ENCODE measurements at places on chromosomes 2 and 18. TPM values are rescaled to one million over a fixed set of nuclear protein-coding genes. Genes with fewer than 3 reads are reported as not detected.

Gene POTEJ
- not detected for total RNA-seq

Gene MFSD2B
- total RNA-seq, result not detected

Gene UGT1A10
- total RNA-seq, result not detected

Gene CYB5A
- total RNA-seq, result 120 TPM

Gene CDH19
- not detected for total RNA-seq

Gene MYL12A
- 830 TPM for total RNA-seq

Gene EGR4
- not detected for total RNA-seq

Gene RNF125
- total RNA-seq, result not detected

Gene RIT2
- total RNA-seq, result not detected

Gene DAPL1
- total RNA-seq, result not detected

Gene ZC3H8
- 6.8 TPM for total RNA-seq

Gene CNTNAP5
- not detected for total RNA-seq

Gene UBE2F
- total RNA-seq, result 65.9 TPM

Gene SLC38A11
- total RNA-seq, result 0.23 TPM

Gene CCDC195
- not detected for total RNA-seq

Gene RUFY4
- total RNA-seq, result not detected

Gene DOK6
- 10.4 TPM for total RNA-seq

Gene ANO7
- total RNA-seq, result 0.69 TPM

Gene INPP5D
- total RNA-seq, result 2.4 TPM

Gene NEB
- 1.2 TPM for total RNA-seq

Gene CD8B2
- not detected for total RNA-seq

Gene PSD4
- total RNA-seq, result 1.2 TPM

Gene MC2R
- total RNA-seq, result not detected

Gene PAX3
- total RNA-seq, result not detected

Gene ADCYAP1
- total RNA-seq, result not detected

Gene GREB1L
- 0.30 TPM for total RNA-seq

Gene SKA1
- total RNA-seq, result 0.59 TPM

Gene CRYGC
- not detected for total RNA-seq

Gene DNAH7
- total RNA-seq, result 0.30 TPM

Gene SRSF7
- 149 TPM for total RNA-seq

Gene KCNF1
- total RNA-seq, result not detected

Gene DYNAP
- not detected for total RNA-seq

Gene UGT1A6
- not detected for total RNA-seq

Gene PRKAG3
- not detected for total RNA-seq

Gene ZNG1B
- total RNA-seq, result 41.6 TPM

Gene CROCC2
- total RNA-seq, result not detected

Gene PEX13
- total RNA-seq, result 41.1 TPM

Gene CASP8
- 26.8 TPM for total RNA-seq

Gene WDR43
- 103 TPM for total RNA-seq

Gene KCNIP3
- total RNA-seq, result 2.3 TPM

Gene CHAC2
- 2.1 TPM for total RNA-seq

Gene DCDC2C
- not detected for total RNA-seq

Gene LINC00305
- total RNA-seq, result not detected

Gene HOXD3
- total RNA-seq, result 2.4 TPM

Gene SERPINB12
- not detected for total RNA-seq

Gene SAG
- total RNA-seq, result not detected

Gene C1QL2
- not detected for total RNA-seq

Gene MAT2A
- total RNA-seq, result 170 TPM

Gene RESP18
- not detected for total RNA-seq

Gene DSG4
- not detected for total RNA-seq

Gene XIRP2
- under 0.01 TPM for total RNA-seq

Gene NOL4
- total RNA-seq, result 0.30 TPM

Gene LYG1
- total RNA-seq, result 0.14 TPM

Gene PSMA8
- not detected for total RNA-seq

All from smooth muscle cell of the umbilical artery (primary cell).